ENCODE measurements at places on chromosomes 16 and 17.

GRCh38 chr17:76585033-76585648, 519 bp downstream of the ST6GALNAC2 start:
- DNase-seq: no peak

DNA sequence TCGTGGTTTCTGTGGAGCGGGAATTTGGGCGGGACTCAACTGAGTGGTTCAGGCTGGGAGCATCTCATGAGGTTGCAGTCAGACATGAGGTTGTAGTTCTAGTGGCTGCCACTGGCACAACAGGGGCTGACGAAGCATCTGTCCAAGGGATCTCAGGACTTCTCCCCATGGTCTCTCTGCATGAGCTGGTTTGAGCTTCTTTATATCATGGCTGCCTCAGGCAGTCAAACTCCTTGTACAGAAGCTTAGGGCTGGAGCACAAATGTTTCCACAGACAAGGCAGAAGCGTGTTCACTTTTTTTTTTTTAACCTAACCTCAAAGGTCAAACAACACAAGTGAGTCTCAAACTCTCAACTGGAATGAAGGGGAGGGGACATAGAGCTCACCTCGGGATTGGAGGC, 243.3 kb downstream of the MSI2 start:
- peak; percentile 74 for DNase-seq

- DNase-seq: peak; percentile 87
Observed at GRCh38 chr17:75565066-75565465, 22.5 kb upstream of the MYO15B start.

GRCh38 chr17:33012522-33013033, 20.9 kb downstream of the SPACA3 start:
- peak; percentile 92 for DNase-seq

GRCh38 chr16:70438969-70439862, at the start of gene ST3GAL2:
Gene ST3GAL2, minus strand, starts transcription at chr16:70439100. Its CDS starts 40,570 bp downstream, at chr16:70398530.
- peak; percentile 95 for DNase-seq

GRCh38 chr17:17036524-17036998, 5.7 kb upstream of the MPRIP start:
- DNase-seq: peak; percentile 32

- no peak for DNase-seq
Observed at GRCh38 chr16:27129401-27129800, 62.7 kb downstream of the C16orf82 start.

DNA sequence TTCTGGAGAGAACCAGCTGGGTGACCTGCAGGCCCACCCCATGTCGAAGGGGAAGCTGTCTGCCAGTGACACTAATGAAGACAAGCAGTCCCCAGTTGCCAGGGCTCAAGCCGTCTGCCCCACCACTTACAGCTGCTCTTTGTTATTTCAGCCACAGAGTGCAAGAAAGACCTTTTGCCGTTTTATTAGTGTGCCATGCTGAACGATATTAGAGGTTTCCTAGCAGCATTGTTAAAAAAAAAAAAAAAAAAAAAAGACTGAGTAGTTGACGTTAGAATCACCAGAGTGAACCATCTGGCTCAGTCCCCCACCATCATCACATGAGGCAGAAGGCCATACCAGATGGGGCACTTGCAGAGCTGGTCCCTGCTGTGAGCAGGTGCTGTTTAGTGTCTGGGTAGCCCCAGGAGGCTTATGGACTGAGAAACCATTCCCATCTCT, 26.5 kb upstream of the SLC39A11 start:
- DNase-seq: no peak

GRCh38 chr16:83837566-83837965, 29.8 kb downstream of the HSBP1 start:
- DNase-seq: no peak

GRCh38 chr16:56505181-56505580, 14.6 kb downstream of the BBS2 start:
- no peak for DNase-seq

- DNase-seq: peak; percentile 83
Observed at GRCh38 chr16:82062645-82063058, 27.6 kb downstream of the HSD17B2 start.

- DNase-seq: no peak
Observed at GRCh38 chr17:47986520-47986919, 15.6 kb downstream of the CDK5RAP3 start.

GRCh38 chr17:68704871-68705713, 103.9 kb upstream of the FAM20A start:
- DNase-seq: peak; percentile 73

- DNase-seq: no peak
Observed at GRCh38 chr17:81082177-81083073, 47.5 kb downstream of the BAIAP2 start.

DNA sequence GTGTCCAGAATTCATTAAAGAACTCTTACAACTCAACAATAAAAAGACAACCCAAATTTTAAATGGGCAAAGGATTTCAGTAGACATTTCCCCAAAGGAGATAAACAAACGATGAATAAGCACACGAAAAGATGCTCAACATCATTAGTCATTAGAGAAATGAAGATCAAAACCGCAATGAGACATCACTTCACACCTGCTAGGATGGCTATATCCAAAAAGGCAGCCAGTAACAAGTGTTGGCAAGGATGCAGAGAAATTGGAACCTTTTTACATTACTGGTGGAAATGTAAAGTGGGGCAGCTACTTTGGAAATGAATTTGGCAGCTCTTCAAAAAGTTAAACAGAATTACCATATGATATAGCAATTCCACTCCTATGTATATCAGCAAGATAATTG, 42.0 kb downstream of the PITPNM3 start:
- no peak for DNase-seq

- DNase-seq: no peak
Observed at GRCh38 chr17:539766-540165, 174.9 kb downstream of the VPS53 start.

GRCh38 chr16:66199189-66199588, 167.3 kb upstream of the CDH5 start:
- DNase-seq: peak; percentile 36

Data from AG08395 (cell line).